GM03348 (cell line): ENCODE measurements at places on chromosomes 3 and 15.
A peak's percentile ranks its signal among the peaks of the same experiment; 100 is the strongest.

DNA sequence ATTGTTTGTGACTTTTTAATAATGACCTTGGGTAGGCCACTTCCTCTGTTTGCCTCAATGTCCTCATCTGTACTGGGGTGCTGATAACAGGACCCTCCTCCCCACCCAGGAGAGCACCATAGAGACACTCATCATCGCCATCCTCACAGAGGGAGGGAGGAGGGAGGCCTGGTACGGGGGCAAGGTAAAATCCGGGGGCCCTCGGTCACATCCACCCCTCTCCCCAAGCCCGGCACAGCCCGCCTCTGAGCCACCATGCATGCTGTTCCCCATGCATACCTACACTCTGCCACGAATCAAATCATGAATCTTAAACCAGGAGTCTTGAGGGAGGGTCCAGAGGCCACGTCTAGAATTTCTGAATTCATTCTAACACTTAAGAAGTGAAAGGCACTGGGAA lies 74.9 kb upstream of the IQSEC1 start:
- no peak for DNase-seq

- no peak for DNase-seq
Observed at GRCh38 chr3:171427771-171428320, 32.4 kb downstream of the TNIK start.

DNA sequence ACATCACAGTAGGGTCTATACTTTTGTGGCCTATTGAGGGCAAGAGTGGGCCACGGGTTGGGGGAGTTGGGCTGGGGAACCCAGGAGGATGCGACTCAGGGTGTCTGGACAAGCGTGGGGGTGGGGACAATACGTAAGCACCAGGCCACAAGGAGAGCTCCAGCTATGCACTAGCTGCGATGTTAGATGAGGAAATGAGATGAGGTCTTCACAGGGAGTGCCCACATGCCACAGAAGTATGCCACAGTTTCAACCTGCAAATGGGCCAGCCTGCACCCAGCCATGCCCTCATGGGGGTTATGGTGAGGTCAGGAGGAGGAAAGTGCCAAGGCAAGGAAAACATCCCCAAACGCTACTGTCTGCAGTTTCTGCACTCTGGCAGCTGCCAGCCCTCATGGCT lies 30.5 kb downstream of the CACNA2D2 start:
- no peak for DNase-seq

DNA sequence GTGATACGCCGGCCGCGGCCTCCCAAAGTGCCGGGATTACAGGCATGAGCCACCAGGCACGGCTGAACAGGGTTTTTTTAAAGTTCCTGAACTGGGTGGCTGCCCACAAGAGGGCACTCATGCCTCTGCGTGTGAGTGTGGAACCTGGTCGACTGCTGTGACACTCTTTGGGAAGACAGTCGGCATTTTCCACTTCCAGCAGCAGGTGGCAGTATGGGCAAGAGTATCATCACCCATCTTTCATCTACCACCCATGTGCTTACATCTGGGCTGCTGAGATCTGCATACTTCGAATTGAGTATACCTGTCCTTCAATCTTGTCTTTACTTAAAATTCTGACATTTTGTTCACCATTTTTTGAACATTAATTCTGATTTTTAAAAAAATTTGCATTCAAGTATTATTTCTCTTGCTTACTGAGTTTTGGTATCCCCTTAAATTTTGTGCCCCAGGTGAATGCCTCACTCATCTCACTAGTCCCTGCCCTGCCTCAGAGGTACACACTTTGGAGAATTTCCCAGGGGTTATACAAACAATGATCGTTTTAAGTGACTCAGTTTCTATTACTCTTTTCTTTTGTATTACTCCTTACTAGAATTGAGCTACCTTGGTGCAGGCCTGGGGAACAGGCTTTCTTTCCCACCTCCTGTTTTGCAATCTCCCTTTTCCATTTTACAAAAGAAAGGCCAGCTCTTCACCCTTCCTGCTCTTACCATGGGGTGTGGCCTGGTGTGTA lies 11.8 kb downstream of the CLEC3B start:
- peak; percentile 93 for DNase-seq

DNA sequence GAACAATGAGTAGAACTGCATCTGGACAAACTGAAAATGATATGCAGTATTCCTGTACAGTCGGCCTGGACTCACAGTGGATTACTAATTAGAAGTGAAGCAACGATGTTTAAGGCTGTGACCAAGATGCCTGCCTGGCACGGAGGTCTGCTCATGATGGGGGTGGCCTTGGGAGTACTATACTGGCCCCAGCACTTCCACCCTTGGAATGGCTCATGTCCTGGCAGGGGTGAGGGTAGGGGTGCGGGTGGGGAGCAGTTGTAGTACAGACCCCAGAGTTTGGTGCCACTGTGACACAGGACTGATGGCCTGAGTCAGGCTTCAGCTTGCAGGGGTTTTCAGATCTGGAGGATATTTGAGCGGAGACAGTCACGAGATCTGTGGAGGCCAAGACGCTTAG lies 55.1 kb upstream of the ICE2 start:
- DNase-seq: no peak

GRCh38 chr3:38029400-38030125 lies at the start of gene PLCD1:
PLCD1 (minus strand) TSS chr3:38029642; CDS start chr3:38029539, 103 bp downstream.
- peak; percentile 95 for DNase-seq

DNA sequence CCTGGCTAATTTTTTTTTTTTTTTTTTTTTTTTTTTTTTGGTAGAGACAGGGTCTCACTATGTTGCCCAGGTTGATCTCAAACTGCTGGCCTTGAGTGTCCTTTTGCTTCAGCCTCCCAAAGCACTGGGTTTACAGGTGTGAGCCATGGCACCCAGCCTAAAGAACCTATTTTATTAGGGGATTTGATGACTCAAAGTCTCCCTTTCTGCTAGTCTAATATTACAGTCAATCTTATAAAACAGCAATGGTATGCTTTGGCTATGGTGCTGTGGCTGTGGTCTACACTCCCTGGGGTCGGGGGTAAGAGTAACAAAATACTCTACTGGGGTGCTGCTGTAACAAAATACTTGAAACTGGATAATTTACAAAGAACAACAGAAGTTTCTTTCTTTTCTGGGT lies 44.8 kb downstream of the ZNF589 start:
- DNase-seq: peak; percentile 16

- no peak for DNase-seq
Observed at GRCh38 chr3:168262887-168263286, 167.2 kb upstream of the GOLIM4 start.

- DNase-seq: no peak
Observed at GRCh38 chr3:190601622-190602021, 87.7 kb downstream of the IL1RAP start.

- DNase-seq: peak; percentile 60
Observed at GRCh38 chr3:122392868-122393844, 9.2 kb downstream of the FAM162A start.

DNA sequence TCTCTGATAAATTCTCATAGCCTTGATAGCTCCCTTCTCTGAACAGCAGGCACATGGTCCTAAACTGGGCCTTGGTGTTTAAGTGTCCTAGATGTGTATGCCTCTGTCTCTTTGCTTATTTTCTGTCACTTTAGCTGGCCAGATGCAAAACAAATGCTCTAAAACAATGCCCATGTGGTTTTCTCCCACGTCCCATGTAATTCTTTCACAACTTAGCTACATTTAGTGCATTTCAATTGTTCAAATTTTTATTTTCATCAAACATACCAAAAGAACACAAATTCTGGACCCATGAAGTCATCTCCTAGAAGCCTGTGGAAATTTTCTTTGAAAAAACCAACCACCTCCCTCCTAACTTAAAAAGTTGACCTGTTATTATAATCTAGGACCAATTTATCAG lies 491.3 kb upstream of the AGTR1 start:
- peak; percentile 7 for DNase-seq

GRCh38 chr3:24273491-24273890 lies 221.2 kb downstream of the THRB start:
- no peak for DNase-seq

DNA sequence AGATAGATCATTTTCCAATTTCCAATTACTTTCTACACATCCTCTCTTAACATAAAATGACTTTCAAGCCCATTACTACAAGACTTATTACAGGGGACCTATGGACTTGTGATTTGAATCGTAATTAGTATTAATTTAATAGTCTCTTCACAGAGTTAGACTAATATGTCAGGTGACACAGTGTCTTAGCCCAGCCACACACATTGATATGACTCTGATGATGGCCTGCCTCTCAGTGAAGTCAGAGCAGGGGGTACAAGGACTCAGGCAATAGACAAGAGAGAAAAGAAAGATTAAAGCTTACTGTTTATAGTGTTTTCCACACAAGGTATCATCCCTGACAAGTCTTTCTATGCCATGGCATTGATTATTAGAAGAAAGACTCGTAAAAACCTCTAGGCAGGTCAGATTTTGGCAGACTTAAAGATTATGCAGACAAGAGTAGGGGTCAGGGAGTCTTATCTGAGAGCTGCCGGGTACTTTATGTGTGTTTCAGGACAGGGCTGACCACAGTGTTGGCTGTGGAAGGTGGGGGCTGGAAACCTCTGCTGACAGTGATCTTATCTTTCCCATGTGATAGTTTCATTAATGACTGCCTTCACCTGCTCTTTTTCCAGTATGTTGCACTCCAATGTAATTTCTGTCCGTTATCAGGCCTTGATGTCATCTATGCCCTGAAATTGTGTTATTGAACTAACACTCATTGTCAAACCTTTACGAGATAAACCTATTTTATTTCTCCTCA lies 50.1 kb downstream of the B3GALNT1 start:
- no peak for DNase-seq

DNA sequence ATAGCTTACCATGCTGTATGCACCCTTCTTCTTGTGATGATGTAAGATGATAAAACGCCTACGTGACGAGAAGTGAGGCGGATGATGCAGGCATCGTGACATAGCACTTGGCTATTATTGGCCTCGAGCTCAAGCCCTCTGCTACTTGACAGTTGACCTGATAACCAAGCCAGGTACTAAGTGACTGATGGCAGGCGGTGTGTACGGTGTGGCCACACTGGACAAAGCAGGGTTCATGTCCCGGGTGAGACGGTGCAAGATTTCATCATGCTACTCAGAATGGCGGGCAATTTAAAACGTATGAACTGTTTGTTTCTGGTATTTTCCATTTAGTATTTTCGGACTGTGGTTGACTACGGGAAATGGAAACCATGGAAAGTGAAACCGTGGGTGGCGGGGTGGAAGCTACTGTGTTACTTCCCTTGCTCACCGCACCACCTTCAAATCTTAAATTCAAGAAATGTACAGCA lies 57.7 kb downstream of the SLC12A8 start:
- no peak for DNase-seq

DNA sequence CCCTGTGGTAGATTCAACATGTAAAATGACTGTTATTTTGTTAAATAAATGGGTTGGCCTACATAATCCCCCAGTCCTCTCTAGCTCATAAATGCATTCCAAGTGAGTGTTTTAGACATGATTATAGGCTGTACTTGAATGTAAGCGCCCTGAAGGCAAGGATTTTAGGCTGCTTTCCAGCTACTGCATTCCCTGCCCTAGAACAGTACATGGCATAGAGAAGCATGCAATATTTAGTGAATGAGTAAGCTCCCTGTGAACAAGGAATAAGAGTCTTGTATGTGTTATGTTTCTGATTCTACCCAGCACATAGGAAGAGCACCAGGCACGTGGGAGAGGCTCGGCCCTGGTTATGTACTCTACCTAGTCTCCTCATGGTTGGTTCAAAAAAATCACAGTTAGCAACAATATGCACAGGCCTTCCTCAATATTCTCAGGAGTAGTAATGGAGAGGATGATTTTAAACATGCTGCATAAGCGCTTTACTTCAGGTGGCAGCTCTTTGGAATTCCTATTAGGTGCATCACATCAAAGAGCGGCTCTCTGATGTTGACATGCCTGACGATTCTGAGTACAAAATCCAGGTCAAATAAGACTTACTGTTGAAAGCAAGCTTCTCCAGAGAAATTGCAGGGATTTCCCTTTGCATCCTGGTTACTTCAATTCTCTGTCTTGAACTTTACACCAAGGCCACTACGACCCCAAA lies 456.6 kb downstream of the MAGI1 start:
- DNase-seq: no peak

- DNase-seq: peak; percentile 39
Observed at GRCh38 chr3:184874709-184875644, 63.0 kb downstream of the VPS8 start.

DNA sequence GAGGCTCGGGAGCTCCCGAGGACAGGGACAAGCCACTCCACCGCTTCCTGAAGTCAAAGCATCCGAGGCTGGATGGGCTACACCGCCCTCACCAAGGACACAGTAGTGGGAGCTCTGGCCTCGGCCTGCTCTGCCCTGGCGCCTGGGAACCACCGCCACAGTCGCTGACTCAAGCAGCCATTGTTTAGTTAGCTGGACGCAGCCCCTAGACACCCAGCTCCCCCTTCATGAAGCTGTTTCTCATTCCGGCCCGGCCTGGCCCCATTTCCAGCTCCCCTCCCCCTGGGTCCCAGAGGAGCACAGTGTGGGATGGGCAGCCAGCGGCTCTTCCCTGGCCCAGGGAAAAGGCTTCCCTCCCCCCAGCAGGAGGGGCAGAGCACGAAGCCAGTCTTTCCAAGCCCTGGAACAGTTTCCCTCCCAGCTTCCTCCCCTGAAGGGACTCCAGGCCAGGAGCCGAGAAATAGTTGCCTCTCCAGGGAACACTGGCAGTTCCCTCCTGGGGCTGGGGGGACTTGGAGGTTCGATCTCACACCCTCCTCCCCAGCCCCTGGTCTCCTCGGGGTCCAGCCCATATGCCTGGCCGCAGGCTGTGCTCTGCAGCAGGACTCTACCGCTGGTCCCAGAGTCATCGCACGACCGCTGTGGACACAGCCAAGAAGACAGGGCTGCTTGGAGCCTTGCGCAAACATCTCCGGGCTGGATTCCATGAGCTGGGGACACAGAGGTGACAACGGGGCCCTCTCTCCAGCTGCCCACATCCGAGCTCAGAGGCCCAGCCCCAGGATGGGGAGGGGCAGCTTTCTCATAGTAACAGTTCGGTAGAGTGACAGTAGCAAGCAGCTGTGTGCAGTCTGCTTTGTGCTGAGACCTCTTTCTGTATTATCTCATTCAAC lies 10.0 kb downstream of the PLXND1 start:
- peak; percentile 97 for DNase-seq

GRCh38 chr3:170705131-170705530 lies 119.3 kb upstream of the SLC7A14 start:
- DNase-seq: no peak

DNA sequence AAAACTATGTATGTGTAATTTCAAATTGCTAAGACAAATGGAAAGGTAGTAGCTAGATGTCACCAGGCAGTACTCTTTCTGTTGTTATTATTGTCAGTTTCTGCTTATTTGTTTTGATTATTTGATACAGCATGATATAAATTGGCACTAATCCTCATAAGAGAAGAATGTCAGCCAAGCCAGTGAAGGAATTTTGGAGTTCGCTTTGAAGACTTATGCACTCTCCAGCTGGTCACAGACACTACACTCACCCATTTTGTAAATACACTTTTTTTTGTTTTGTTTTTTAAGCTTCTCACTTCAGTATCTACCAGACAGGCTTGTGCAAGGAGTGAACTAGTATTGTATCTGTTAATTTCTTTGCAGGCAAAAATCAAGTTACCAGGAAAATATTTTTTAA lies 180.2 kb upstream of the TTC14 start:
- peak; percentile 16 for DNase-seq
